ENCODE measurements at places on chromosomes 7 and 10. TPM values are rescaled to one million over a fixed set of nuclear protein-coding genes. Genes with fewer than 3 reads are reported as not detected.
A peak's percentile ranks its signal among the peaks of the same experiment; 100 is the strongest.

Gene MKX
- 15.0 TPM for total RNA-seq

Gene AKR1C2
- 10.6 TPM for total RNA-seq

- DNase-seq, result no peak
- H3K4me3 ChIP-seq, result no peak overlapping the region
Observed at GRCh38 chr10:34480345-34480744, 334.8 kb downstream of the PARD3 start.

DNA sequence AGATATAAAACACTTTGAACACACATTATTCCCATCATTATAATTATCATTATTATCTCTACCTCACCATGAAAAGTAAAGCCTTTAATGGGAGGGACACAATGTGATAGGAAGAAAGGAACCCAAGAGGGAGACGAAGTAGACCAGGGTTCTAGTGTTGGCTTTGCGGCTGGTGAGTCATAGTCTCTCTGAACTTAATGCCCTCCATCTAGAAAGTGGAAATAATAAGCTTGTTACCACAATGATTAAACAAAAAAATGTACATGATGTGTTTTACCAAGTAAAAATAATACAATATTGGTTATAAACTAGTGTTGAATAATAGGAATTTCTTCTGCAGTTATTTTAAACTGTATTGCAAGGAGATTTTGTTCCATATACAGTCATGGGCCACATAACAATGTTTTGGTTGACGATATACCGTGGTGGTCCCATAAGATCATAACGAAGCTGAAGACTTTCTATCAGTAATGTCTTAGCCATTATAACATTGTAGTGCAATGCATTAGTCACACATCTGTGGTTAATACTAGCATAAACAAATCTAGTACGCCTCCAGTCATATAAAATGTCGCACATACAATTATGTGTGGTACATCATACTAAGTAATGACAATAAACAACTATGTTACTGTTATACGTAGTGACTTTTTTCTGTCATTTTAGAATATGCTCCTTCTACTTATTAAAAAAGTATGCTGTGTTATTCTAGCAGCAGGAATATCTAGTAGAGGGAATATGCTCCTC, 450.6 kb upstream of the SORCS1 start:
- peak; percentile 56 for DNase-seq
- H3K4me3 ChIP-seq, result no peak overlapping the region
- H3K27ac ChIP-seq, result no peak overlapping the region
- no peaks in the 10 kb centered on the region for H3K27me3 ChIP-seq
- no peaks in the 10 kb centered on the region for H3K4me1 ChIP-seq
- H3K36me3 ChIP-seq, result no peaks in the 10 kb centered on the region

Measured in fibroblast of lung (primary cell).